ENCODE measurements at places on chromosomes 11 and 22.

DNA sequence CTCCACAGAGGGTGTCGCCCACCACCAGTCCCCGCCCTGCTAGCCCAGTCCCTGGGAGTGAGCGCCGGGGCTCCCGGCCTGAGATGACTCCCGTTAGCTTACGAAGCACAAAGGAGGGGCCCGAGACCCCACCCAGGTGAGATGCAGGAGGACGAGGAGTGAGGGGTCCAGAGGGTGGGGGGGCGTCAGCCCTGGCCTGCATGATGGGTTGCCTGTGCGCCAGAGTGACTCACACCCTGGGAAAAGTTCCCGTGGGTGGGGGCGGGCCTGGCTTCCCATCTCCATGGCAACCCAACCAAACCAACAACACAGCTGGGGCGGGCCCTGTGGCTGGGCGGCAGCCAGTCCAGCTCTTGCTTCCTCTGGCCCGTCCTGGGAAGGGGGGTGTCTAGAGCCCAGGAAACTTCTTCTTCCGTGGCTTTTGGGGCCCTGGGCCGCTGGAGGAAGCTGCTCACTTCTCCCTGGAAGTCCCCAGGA is 4.5 kb downstream of the GAS2L1 start:
- DNase-seq = peak; percentile 85

DNA sequence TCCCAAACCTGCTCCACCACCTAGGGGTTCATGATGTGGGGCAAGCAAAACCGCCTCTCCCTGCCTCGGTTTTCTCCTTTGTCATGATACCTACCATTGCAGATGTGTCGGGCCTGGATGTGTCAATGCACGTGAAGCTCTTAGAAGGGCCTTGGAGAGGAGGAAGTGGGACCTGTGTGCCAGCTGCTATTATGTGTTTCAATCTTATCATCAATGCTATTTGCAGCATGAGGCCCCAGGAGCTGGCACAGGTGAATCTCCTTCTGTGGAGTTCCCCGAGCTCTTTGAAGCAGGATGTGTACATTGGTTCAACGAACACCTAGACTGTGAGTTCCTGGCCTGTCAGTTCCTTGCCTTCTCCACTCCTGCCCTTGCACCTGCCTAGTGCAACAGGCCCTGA is 331.6 kb downstream of the CTTN start:
- no peak for DNase-seq

DNA sequence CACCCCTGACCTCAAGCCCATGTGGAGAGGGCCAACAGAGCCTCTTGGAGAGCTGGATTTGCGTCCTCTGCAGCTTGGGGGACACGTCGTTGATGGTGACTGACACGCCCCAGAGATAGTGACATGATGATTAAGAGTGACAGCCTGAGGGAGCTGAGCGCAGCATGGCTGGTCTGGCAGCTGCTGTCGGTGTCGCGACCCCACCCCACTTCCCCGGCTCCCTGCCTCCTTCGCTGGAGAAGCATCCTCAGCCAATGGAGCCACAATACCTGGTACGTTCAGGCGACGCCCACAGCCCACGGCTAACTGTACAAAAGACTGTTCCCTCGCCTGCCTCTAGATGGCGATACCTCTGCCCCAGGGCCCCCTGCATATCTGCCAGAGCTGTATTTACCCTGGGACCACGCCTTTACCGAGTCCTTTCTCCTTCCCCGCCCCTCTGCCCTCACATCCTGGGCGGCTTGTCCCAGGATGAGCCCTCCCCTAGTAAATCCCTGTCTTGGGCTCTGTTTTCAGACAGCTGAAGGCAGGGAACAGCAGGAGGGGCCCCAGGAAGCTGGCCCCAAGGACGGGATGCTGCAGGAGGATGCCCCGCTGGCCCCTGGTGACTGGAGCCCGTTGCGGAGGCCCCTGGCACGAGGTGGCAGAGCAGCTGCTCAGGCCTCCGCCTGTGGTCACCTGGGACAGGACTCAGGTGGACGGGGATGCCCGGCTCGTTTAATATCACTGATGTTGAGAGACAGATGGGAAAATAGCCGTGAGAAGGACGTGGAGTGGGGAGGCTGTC is 90.6 kb downstream of the RPS6KA4 start:
- DNase-seq = peak; percentile 78

DNA sequence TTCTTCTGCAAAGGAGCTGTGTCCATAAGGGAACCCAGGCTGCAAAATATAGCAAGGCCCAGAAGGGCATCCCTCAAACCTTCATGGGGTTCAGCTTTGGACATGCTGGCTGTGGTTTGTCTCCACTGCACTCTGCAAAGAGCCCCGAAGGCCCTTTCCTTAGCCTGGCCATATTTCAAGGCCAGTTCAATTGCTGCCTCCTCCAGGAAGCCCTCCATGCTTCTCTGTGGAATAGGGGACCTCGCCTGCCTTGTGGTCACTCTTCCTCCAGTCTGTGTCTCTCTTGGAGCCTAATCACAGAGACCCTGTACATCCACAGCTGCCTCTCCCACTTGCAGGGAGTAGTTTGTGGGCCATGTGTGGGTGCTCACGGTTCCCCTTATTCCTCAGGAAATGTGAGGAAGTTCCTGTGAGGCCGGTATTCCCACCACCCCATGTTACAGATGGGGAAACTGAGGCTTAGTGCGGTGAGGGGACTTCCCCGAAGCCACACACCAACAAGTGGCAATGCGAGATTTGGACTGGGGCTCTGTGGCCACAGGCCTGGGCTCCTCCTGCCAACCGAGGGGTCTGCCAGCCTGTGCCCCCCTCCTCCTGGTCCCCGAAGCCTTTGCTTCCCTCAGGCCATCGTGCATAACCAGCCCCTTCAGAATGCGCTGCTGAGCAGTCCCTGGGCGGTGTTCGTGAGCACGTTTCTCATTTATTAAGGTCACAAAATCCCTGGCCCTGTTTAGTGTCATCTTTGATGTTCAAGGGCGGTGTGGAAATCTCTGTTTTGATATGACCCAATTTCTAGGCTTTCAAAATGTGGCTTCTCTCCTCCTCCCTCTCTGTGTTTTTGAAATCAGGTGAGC is 65.8 kb downstream of the PARVB start:
- no peak for DNase-seq

DNA sequence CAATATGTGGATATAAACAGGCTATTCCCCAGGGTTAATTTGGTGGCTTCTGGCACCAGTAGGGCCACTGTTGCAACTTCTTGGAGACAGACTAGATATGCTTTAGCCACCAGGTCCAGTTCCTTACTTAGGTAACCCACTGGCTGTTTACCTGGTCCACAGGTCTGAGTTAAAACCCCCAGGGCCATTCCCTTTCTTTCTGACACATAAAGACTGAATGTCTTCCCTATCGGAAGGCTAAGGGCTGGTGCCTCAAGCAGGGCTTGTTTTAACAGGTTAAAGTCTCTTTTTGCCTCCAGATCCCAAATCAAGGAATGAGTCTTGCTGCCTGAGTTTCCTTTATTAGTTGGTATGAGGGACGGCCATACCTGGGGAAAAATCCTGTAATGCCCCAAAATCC is 1052.7 kb upstream of the CNTN5 start:
- no peak for DNase-seq

- DNase-seq = no peak
Observed at GRCh38 chr11:121547574-121547973, 94.8 kb upstream of the SORL1-AS1 start.

DNA sequence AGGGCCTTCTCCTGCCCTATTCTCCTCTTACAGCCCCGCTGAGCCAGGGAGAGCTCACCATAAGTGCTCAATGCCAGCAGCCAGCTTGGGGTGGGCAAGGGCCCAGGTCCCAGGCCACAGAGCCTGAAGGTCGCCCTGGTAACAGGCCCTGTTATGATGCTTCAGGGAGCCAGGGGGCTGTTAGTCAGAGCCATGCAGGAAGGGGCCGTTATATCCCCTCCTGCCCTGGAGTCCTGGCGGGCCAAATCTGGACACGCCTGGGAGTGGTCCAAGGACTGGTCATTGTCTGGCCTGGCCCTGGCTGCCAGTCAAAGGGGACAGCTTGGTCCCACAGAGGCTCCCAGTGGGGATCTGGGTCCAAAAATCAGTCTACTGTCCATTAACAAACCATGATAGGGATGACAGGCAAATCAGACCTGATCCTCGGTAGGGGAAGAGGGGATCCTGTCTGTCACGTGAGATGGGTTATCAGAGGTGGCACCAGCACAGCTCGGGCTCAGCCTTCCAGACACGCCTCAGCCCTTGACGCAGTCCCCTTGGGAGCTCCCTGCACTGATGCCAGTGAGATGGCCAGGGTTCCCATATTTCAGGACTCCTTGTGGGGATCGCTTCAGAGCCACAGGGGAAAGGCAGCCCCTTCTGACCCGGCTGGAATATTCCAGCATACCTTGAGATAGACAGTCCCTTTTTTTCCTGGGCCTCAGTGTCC is 55.9 kb downstream of the LRRC32 start:
- DNase-seq = no peak

GRCh38 chr11:106061249-106061784 is 15.8 kb downstream of the KBTBD3 start:
- DNase-seq = no peak

- DNase-seq = peak; percentile 30
Observed at GRCh38 chr11:122681735-122682134, 26.2 kb downstream of the UBASH3B start.

GRCh38 chr11:44229624-44230023 is 80.3 kb downstream of the ALX4 start:
- no peak for DNase-seq

GRCh38 chr22:46122511-46122971 is 27.8 kb upstream of the PPARA start:
- DNase-seq = peak; percentile 84

DNA sequence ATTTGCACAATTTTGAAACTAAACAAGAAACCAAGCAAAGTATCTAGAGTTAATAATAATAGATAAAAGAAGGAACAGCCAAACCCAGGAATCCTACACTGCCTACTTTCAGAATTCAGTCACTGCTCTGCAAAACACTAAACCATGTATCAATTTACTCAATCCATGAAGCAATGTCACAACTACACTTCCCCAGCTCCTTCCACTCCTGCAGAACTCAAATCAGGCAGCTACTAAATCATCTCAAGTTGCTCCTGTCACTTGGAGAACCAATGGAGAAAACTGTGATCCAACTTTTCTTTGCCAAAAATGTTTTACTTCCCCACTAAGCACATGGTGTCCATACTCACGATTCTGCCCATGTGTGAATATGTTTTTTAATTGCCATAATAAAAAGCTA is 24.9 kb upstream of the C11orf58 start:
- DNase-seq = no peak

DNA sequence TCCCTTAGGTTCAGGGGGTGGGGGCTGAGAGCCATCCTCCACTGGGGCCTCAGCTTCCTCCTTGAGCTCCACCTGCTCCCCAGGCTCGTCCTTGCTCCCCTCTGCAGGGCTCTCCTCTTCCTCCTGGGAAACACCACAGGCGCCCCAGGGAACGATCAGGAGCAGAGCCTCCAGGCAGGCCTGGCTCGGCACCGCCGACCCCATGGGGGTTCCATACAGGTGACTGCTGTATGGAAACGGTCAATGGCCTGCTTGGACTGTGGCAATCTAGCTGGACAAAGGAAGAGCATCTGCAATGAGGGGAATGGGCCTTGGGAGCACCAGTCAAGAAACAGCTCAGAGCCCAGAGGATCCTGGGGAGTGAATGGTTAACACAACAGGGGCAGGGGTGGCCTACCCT is 7.9 kb downstream of the HYOU1 start:
- no peak for DNase-seq

GRCh38 chr11:99638073-99638553 is 617.4 kb downstream of the CNTN5 start:
- no peak for DNase-seq

DNA sequence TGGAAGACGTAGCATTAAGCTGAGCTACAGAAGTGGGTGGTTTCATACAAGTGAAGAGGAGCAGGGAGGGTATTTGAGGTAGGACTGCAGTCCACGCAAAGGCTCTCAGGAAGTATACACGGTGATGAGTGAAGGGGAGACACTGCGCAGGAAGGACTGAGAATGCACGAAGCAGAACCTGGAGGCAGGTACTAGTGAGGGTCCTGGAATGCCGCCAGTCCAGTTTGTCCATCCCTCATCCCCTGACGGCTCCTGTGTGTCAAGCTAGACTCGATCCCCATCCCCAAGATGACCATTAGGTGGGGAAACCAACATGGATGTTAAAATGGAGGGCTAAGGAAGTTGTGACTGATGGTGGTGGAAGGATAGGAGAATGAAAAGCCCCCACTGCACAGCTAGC is 23.8 kb downstream of the ART5 start:
- no peak for DNase-seq
